Fibroblast of mammary gland (primary cell): ENCODE measurements at places on chromosomes 2 and 18.

- no peak for DNase-seq
These were observed 4.2 kb downstream of the GPBAR1 start for GRCh38 chr2:218264773-218265561.

- peak; percentile 79 for DNase-seq
These were observed 456.3 kb downstream of the DLGAP1 start for GRCh38 chr18:3998698-3999333.

DNA sequence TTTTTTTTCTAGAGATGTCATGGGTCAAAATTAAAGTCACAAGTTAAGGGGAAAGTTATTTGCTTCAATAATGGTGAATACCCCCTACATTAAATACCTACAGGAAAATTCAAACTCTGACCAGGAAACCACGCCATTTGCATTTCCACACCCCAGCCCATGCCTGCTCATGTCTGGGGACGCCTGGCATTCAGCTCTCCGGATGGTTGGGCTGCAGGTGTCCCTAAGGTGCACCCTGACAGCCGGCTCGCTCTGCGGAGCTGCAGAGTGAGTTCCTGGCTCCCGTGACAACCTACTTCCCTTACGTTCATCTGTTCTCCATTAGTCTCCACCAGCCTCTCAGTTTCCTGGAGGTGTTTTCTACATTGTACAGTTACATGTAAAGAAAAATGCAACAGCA, 122.7 kb upstream of the RIOK3 start:
- DNase-seq, result no peak

DNA sequence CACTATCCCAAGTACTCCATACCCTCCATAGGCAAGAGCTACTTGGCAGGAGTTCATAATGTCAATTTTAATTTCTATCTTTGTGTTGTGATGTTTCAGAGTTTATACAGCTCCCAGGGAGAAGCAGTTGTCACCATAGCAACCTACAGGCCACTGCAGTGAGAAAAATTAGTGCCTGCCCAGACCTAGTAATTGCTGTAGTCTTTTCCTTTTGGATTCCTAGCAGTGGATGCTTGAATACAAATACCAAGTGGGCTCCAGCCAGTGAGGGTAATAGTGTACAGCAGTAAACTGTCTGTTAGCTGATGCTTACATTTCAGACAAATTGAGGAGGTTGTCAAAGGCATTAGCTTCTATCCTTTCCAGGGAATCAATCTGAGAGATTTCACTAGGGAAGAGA, 26.7 kb downstream of the LHCGR start:
- DNase-seq, result no peak

GRCh38 chr2:94956797-94957391, 68.6 kb upstream of the MAL start:
- peak; percentile 26 for DNase-seq

GRCh38 chr2:137670111-137670510, 294.2 kb upstream of the HNMT start:
- no peak for DNase-seq

- peak; percentile 2 for DNase-seq
These were observed 344.0 kb upstream of the DDX18 start for GRCh38 chr2:117470311-117471095.

GRCh38 chr2:64260817-64261216, 116.6 kb upstream of the PELI1 start:
- DNase-seq, result no peak

- DNase-seq, result no peak
These were observed 515.5 kb upstream of the CHAC2 start for GRCh38 chr2:53252115-53252514.

- no peak for DNase-seq
These were observed 54.8 kb downstream of the CRACDL start for GRCh38 chr2:98881153-98881650.

DNA sequence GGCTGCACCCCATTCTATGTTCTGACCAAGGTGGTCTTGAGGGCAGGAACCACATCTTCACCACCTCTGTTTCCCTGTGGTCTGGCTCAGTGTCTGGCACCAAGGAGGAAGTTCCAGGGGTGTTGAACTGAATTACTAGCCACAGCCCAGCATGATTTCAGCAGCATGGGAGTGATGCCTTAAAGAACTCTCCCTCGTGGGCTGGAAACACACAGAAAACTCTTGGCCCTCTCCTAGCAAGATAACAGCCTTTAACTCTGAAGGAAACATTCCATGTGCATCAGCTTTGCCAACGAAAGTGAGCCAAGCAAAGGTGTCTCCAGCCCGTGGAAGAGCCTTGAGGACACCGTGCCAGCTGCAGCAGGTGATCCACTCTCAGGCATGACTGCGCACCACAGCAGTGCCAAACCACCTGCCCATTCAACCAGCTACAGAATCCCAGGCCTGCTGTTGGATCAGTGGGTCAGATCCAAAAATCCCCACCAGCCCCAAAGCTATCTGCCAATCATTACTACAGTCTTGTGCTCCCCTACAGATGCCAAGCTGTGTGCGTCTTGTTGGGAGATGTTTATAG, 124.8 kb downstream of the TTC32 start:
- DNase-seq, result no peak

- peak; percentile 84 for DNase-seq
These were observed 63.7 kb downstream of the COPS8 start for GRCh38 chr2:237149425-237149824.

DNA sequence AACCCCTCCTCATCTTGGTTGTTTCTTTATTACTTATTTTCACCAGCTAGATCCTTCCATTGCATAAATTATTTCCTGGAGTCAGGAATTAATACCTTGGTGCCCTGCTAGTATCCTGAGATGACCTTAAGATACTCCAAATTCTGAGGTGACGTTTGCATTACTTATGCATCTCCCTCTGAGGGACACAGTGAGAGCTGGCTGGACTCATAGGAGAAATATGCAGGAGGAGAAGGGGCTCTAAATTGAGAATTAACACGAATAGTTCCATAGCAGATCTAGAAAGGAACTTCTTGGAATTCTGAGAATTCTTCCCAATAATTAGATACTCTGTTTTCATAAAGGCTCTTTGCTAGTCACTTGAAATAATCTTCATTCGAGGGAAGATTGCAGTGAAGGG, 310.6 kb upstream of the ZEB2 start:
- DNase-seq, result no peak

- no peak for DNase-seq
These were observed 72.6 kb downstream of the AOX1 start for GRCh38 chr2:200658278-200658864.

DNA sequence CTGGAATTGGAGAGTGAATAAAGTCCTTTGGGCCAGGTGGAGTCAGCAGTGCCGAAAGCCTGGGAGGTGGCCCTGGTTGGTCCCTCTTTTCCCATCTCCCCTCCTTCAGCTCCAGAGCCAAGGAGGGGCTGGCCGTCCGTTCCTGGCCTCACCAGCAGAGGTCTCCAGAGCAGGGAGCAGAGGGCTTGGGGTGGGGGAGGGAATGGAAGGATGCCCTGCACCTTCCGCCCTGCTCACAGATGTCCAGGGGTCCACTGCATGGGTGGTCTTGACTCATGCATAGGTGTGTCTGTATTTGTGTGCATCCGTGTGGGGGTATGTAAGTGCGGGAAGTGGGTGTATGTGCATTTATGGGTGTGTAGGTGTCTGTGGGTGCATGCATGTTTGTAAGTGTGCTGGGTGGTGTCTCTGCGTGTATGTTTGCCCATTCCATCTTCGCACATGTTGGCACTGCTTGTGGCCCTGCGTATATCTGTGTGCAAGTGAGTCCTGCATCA, 201.8 kb downstream of the ZFP36L2 start:
- DNase-seq, result peak; percentile 64

DNA sequence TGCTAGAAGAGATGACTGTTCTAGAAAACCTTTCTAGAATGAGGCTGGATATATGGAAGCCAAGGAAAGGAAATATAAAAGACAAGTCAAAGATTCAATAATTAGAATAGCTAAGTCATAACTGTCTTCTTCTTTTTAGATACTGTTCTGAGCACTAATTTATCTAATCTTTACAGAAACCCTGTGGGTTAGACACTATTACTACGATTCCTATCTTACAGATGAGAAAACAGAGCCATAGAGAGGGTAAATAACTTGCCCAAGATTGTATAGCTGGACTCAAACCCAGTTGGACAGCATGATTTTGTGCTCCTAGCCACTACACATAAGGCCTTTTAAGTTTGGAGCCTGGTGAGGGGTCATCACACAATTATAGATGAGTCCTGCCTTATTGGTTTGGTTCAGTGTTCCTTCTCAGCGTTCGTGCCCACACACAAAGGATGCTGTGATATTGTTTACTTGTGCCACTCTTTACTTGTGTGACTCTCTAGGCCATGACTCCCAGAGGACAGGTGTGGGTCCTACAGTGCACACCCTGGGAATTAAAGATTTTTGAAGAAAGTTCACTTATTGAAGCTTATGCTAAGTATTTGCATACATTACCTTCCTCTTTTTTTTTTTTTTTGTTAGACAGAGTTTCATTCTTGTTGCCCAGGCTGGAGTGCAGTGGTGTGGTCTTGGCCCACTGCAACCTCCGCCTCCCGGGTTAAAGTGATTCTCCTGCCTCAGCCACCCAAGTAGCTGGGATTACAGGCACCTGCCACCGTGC, 153.7 kb downstream of the PRKCE start:
- no peak for DNase-seq

DNA sequence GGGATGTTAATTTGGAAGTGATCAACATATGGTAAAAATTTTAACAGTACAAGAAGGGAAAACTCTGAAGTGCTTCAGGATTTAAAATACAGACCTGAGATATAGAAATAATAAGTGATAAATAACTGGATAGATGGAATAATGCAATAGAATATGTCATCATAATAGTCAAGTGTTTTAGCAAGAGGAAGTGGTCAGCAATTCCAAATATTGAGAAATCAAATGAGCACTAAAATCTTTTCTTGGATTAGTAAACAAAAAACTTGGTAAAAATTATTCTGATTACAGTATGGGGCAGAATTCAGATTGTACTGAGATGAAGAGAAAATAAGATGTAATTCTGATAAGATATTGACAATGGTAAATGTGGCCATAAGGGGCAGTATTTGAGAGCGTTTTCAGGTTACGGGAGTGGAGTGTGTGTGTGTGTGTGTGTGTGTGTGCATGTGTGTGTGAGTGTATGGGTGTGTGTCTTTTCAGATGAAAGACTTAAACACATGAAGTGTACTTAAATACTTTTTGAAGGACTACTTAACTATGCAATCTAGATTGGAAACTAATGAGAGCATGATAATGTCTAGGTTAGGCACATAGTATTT, 217.9 kb upstream of the ITGA4 start:
- peak; percentile 27 for DNase-seq

- no peak for DNase-seq
These were observed 49.3 kb upstream of the FOSL2 start for GRCh38 chr2:28343184-28343942.
